ENCODE measurements at places on chromosomes 13 and 19.

GRCh38 chr19:2097886-2098327, 1.2 kb downstream of the IZUMO4 start:
- no peak for DNase-seq

DNA sequence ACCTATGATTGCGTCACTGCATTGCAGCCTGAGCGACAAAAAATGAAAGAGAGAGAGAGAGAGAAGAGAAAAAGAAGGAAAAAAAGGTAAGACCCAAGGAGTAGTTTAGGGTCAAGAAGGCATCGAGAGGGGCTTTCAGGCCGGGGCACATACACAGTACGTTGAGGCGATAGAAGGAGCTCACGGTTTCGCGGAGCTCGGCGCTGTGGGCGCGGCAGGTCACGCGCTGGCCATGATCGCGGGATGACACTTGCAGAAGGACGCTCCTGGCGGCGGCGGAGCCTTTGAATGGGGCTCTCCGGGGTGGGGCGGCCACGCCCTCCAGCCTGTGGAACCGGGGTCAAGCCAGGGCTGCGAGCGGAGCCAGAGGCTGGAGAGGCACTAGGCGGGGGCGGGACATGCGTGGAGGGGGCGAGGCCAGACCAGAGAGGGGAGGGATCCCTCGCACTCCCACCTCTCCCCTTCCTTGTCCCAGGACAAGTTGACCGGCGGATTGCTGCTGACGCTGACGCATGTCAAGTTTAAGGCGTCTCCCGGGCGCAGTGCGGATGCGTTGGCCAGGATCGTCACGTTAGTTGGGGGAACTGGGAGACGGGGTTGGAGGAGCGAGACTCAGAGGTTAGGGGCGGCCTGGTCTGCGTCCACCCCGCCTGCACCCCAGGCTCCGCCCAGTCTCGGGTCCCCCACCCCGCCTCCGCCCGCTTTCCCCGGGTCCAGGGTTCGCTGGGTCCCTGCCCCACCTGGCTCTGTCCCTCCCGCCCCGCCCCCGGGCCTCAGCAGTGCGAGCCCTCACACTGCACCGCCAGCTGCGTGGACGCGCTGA, 6.9 kb downstream of the NPHS1 start:
- no peak for DNase-seq

DNA sequence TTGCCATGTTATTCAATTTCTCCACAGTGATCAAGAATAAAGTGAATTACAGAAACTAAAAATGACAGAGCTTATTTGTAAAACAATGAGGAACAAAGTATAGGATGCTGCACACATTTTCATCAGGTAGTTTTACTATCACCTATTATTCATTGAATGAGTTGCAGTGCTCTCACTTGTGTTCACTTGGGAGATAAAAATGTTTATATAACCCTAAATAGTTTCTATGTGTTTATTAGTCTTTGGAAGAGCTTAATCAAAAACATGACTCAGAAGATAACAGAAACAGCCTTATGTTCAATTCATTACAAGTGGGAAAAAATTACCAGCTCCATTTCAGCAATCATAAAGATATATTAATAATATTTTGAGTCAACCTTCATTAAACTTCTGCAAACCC, 796.2 kb downstream of the SLITRK1 start:
- no peak for DNase-seq

DNA sequence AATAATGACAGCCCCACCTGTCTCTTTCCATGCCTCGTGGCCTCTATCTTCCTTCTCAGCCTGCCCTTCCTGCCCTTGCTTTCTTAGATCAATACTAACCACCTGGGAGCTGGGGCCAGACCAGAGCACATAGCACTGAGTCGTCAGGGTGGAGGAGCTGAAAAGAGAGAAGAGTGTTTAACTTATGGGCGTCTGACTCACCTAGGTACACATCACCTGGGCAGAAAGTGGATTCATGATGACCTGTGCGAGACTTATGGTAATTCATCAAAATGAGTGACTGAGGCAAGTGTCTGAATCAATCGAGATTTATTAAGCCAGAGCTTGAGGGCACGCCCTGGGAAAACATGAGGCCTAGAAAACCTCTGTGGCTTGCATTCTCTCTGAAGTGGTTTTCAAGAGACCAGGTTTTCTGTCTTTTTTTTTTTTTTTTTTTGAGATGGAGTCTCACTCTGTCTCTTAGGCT, 19.2 kb downstream of the CEACAM6 start:
- no peak for DNase-seq

DNA sequence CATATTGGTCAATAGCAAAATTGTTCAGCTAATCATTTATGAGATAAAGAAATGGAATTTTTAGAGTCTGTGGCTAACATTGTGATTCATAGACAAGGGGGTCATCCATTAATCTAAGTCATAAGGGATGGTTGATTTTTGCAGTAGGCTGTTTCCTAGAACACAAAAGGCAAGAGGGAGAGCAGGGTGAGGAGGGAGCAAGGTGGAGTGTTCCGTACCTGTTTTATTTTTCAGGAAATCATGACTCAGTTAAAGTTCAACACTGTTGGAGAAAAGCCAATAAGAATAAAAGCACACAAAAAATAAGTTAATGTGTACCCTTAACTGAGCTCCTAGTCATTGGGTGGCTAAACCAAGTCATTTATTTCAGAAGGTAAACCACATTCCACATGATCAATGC, 512.4 kb upstream of the ATXN8OS start:
- DNase-seq = no peak

- no peak for DNase-seq
Observed at GRCh38 chr19:29855087-29855486, 43.3 kb downstream of the CCNE1 start.

- DNase-seq = no peak
Observed at GRCh38 chr13:42547612-42548011, 26.3 kb upstream of the TNFSF11 start.

Measured in cerebellar nuclear complex (tissue), 1 donor.